ENCODE measurements at places on chromosomes 4 and X.

DNA sequence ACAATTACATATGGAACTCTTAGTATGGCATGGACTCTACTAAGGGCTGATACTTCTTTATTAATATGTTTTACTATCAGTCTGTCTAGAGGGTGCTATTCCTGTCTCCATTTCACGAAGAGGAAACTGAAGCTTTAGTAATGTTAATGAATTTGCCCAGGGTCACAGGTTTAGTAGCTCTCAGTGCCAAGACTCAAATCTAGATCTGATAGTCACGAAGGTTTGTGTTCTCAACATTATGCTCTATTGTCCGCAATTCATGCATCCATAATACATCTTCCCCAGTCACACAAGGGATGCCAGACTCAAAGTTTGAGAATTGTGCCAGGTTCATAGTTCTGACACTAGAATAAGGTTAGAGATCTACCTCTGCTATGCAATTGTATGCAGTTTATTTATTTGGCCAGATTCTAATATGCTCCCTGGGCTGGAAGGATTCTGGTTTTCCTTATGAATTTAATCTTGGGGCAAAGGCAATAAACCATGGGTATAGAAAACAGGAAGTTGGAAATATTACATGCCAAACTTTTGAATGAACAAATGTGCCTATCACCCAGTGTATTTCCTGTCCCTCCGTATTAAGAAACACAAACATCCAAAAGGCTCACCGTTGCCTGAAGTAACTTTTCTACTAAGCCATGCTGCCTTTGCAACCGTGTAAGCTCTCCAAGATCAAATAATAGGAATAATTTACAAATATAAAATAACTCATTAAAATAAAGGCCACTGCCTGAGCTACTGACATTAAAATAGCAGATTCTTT lies 478.5 kb downstream of the INPP4B start:
- no peak for DNase-seq

- DNase-seq, result no peak
Observed at GRCh38 chrX:20409991-20410390, 143.3 kb upstream of the RPS6KA3 start.

DNA sequence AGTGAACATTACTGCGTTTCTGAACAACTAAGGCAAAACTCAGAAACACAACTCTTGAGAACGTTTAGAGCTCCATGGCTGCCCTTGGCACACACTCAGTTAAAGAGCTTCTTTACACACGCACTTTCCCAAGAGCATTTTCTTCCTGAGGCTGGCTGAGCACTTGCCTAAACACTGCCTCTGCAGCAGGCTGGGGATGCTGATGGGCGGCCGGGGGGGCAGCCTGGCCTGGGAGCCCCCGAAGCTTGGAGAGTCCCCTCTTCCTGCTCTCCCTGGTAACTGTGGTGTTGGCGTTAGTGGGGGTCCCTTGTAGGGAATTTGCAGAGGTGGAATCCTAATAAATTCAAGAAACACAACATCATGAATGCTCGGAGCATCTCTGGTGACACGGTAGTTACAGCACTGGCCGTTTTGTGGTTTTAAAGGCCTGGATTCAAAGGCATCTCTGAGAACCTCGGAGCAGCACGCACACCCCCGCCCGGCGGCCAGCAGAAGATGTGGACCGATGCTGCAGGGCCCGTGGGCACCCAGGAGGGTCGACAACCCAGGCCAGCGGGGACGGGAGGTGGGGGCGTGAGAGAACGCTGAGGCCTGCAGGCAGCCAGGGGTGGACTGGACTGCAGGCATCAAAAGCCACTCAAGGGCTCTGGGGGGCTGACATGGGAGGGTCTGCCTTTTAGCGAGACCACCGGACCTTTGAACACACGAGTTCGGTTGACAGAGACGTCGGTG lies 45.4 kb downstream of the FGFRL1 start:
- no peak for DNase-seq

DNA sequence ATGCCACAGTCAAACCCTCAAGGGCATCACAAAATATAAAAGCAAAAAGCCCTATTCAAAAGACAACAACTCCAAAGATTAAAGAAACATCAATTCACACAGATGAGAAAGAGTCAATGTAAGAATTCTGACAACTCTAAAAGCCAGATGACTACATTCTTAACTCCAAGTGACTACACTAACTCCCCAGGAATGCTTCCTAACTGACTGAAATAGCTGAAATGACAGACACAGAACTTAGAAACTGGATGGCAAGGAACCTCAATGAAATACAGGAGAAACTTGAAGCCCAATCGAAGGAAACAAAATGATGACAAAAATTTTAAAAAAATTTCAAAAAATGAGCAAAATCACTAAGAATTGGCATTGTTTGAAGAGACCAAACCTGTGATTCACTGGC lies 1047.6 kb upstream of the PCDH10 start:
- no peak for DNase-seq

- DNase-seq, result no peak
Observed at GRCh38 chrX:47933946-47934345, 69.8 kb downstream of the ZNF182 start.

DNA sequence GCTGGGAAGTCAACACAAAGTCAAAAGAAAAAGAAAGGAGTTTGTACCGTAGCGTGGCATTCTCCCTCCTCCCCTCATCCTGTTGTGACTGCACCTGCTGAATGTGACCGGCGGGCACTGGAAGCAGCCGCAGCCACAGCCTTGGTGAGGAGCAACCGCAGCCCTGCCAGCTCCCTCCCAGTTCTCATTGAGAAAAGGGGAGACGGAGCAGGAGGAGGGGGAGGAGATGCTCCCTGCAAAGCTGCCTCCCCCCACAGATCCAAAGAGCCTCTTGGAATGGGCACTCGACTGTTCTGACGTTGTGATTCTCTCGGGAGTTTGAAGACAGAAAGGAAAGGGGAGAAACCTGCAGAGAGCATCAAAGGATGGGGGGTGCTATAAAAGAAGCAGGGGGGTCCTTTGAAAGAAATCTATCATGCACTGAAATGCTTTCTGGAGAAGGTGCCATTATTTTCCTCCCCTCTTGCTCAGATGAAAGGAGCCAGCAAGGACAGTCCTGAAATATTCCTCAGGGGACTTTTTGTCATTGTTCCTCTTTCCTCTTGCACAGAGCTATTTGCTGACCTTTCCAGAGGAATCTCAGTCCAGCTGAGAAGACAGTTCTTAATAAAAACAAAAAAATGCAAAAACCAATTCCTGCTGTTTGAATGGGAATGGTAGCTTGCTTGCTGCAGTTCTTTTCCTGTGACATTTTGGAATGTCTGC lies 429.7 kb downstream of the MAPK10 start:
- DNase-seq, result peak; percentile 46

DNA sequence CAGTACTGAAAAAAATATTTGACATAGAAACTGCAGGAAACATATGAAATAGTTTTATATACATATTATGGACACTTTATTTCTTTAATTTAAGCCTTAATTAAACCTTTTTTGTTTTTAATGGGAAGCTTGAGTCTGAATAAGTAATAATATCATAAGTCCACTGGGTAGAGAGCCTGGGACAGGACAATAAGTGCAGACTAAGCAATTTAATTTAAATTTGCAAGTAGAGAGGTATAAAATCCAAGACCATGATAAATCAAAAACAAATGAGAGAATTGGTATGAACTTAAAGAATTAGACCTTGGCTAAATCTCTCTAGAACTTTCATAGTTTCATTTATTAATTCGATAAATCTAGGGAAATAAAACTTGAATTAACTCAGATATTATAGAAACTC lies 571.2 kb downstream of the ARAP2 start:
- DNase-seq, result no peak

GRCh38 chr4:17511950-17512795 lies at the start of gene QDPR:
Gene QDPR, minus strand, starts transcription at chr4:17512090. Its CDS starts 36 bp downstream, at chr4:17512054.
- peak; percentile 97 for DNase-seq

- DNase-seq, result no peak
Observed at GRCh38 chr4:23614284-23614892, 275.5 kb downstream of the PPARGC1A start.

- no peak for DNase-seq
Observed at GRCh38 chrX:9569876-9570301, 105.0 kb downstream of the TBL1X start.

- no peak for DNase-seq
Observed at GRCh38 chrX:120090208-120090607, 12.7 kb upstream of the RHOXF2B start.

DNA sequence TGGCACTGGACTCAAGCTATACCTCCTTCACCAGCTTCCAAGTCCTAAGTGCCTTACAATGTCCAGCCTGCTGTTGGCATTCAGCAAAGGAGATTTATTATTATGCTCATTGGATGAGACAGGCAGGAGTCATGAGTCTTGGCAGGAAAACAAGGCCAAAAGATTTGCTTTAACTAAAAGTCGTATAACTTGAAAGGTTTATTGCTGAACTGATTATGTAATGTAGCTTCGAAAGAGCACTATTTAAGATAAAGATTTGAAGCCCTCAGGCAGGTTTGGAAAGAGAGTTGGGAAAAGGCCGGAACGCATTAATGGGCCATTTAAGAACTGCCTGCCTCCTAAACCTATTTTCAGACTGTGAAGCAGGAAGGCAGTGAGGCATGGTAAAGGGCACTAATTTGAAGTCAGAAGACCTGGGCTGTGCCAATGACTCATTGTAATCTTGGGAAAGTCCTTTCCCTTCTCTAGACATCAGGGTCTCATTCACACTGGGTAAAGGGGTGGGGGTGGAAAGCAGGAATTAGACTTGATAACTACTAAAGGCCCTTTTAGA lies 280.5 kb upstream of the EDA2R start:
- DNase-seq, result no peak

DNA sequence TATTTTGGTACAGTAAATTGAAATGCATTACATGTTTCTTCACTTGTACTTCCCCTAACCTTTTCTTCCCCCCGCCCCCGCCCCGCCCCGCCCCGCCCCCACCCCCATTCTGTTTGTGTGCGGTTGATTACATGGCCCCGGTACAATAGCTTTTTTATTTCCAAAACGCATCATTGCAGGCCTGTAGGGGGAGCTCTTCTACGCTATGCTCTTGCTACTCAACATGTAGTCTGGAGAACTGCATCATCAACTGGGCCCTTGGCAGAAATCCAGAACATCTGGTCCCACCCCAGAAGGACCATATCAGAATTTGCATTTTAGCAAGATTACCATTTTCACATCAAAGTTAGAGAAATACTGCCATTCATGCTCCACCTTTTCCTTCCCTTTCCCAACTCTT lies 333.3 kb upstream of the DDX53 start:
- no peak for DNase-seq

DNA sequence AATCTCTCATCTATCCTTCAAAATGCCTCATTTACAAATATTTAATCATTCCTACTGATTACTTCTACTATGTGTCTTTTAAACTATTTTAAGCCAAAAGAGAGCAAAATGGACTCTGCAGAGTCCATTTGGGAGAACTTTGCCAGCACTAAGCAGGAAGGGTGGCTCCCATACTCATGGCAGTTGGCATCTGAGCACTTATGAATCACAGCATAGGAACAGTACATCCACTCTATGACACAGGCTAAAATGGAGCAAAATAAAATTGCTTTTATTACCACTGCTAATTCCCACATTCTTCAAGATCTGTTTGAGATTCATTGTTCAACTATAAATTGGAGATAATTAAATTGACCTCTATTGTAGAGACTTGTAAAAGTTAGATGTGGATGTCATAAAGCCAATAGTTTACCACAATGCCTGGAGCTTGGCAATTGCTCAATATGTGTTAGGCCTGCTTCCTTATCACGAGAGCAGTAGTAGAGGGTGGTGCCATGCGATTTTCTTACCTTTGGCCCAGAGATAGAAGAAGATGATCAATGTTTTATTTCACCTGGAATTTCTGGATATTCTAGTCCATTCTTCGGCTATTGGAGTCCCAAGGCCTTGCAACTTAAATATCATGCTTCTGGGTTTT lies 19.1 kb downstream of the HPGD start:
- no peak for DNase-seq

GRCh38 chr4:1933700-1934099 lies 62.5 kb downstream of the NSD2 start:
- DNase-seq, result no peak

DNA sequence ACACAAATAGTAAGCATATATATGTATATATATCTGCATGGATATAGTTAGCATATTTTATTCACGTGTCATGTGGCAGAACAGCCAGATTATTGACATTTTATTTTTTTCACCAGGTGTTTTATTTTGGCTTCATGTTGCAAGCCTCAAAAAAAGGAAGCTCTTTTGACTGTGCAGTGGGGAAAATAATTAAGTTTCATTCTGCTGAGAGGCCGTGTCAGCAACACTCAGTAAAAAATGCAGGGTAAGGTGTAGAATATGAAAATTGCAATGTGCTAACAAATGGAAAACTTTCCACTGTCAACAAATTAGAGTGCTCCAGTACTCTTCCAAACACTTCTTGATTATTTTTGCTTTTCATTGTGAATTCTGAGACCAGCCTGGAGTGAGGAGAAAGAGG lies 511.5 kb downstream of the GLUD2 start:
- DNase-seq, result no peak

- DNase-seq, result no peak
Observed at GRCh38 chr4:108375434-108375833, 206.7 kb upstream of the LEF1 start.

DNA sequence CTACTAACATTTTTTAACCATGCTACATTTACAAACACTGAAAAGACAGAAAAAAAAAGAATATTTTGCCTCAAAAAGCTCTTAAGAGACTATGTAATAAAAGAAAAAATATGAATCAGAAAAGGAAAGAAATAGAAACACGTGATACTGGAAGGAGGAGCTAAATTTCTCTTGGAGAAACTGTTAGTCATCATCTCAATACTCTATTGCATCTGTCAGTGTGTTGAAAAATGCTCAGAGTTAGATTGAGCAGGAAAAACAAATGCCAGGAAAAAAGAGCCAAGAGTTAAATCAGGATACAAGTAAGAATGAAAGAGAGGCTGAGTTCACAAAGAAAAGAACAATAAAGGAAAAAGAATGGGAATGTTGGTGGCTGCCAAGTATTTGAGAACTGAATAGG lies 2.6 kb downstream of the RAB28 start:
- DNase-seq, result no peak

GRCh38 chr4:146182443-146182842 lies 6.9 kb downstream of the LSM6 start:
- DNase-seq, result no peak

- DNase-seq, result no peak
Observed at GRCh38 chrX:32937043-32937442, 274.3 kb downstream of the DMD start.

GRCh38 chr4:148354186-148354585 lies 88.0 kb downstream of the NR3C2 start:
- no peak for DNase-seq

GRCh38 chr4:22884157-22884556 lies 191.4 kb downstream of the GBA3 start:
- no peak for DNase-seq

GRCh38 chrX:154333837-154334271 lies 38.3 kb downstream of the TKTL1 start:
- no peak for DNase-seq

DNA sequence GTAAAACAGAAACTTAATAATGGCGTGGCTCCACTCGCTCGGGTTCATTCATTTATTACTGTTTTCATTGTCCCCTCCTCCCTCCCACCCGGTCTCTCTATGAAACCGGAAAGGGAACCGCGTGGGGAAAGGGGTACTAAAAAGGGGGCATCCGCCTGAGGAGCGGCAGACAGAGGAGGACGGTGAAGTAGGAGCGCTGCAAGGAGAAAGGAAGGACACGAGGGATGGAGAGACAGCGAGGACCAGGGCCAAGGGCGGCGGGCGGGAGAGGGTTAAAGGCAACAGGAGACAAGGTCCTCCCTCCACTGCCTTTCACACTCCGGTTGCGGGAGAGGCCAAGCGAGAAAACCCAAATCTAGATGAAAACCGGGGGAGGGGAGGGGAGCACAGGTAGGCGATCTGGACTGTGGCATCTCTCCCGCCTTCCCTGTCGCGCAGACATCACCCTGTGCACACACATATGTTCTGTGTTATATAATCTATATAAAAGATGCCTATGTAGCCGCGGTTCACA lies 829 bp downstream of the ELOVL6 start:
- DNase-seq, result peak; percentile 58

- no peak for DNase-seq
Observed at GRCh38 chr4:60461551-60461950, 738.6 kb upstream of the ADGRL3 start.
